Lower lobe of right lung (tissue), 2 donors: ENCODE measurements at places on chromosomes 12 and 14.

DNA sequence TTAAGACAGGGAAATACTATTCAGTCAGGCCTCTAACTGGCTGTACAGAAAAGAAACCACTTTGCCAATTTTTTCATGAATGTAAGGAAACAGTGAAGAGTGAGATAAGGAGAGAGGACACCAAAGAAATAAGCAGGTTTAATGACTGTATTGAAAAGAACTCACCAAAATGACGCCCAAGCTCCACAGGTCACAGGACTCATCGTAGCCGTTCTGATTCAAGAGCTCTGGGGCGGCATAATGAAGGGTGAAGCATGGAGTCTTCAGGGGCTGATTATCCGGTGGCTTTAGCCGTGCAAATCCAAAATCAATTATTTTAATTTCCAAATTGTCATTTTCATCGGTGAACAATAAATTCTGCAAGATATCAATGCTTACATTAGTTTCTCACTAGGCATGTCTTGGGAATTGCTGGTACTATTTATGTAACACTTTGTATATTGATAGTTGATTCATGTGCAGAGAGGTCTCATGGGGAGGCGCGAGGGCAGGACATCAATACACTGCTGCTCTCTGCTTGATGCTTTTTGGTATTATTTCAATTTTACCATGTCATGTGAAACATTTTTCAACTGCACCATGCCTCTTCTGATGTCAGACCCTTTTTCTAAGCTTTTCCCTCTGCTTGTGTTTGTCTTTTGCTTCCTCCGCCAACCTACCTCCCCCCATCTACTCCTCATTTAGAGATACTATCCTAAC lies 74.2 kb upstream of the TTC7B start:
- no peak overlapping the region for H3K4me3 ChIP-seq
- H3K27ac ChIP-seq = no peak overlapping the region
- H3K36me3 ChIP-seq = peaks cover 4% of the 10 kb centered on the region
- no peaks in the 10 kb centered on the region for H3K27me3 ChIP-seq
- DNase-seq = no peak

DNA sequence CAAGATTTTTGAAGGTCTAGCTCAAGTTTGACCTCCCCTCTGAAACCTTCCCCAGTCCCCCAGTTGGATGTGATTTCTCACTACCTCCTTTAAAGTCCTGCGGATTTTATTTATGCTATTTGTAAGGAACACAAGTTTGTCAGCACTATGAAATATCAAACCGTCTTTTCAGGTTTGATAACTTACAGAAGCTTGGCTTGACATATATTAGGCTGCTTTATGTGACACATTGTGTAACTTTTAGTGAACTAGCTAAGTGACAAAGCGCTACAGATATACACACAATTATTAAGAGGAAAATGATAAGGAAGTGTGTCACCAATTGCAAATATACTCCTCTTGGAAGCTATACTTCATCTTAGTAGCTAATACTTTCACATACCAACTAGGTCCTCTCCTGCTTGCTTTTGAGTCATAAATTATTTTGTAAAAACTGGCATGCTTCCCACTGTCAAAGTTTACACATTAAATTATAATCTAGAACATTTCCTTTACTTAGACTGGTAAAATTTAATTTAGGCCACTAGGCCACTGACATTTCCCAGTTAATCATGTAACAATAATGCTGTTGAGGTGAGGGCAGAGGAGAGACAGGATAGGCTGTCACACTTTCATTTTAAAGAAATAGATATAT lies 149.5 kb downstream of the TMTC3 start:
- no peak overlapping the region for H3K27ac ChIP-seq
- DNase-seq = no peak
- no peak overlapping the region for H3K4me3 ChIP-seq
- no peaks in the 10 kb centered on the region for H3K4me1 ChIP-seq
- no peaks in the 10 kb centered on the region for H3K27me3 ChIP-seq

GRCh38 chr14:92460916-92461579 lies 52.5 kb upstream of the RIN3 start:
- peak overlapping the region; percentile 80 for H3K27ac ChIP-seq
- peaks cover 46% of the 10 kb centered on the region for H3K4me1 ChIP-seq
- H3K4me3 ChIP-seq = peak overlapping the region; percentile 34
- no peak for DNase-seq
- H3K27me3 ChIP-seq = no peaks in the 10 kb centered on the region
- no peaks in the 10 kb centered on the region for H3K36me3 ChIP-seq

DNA sequence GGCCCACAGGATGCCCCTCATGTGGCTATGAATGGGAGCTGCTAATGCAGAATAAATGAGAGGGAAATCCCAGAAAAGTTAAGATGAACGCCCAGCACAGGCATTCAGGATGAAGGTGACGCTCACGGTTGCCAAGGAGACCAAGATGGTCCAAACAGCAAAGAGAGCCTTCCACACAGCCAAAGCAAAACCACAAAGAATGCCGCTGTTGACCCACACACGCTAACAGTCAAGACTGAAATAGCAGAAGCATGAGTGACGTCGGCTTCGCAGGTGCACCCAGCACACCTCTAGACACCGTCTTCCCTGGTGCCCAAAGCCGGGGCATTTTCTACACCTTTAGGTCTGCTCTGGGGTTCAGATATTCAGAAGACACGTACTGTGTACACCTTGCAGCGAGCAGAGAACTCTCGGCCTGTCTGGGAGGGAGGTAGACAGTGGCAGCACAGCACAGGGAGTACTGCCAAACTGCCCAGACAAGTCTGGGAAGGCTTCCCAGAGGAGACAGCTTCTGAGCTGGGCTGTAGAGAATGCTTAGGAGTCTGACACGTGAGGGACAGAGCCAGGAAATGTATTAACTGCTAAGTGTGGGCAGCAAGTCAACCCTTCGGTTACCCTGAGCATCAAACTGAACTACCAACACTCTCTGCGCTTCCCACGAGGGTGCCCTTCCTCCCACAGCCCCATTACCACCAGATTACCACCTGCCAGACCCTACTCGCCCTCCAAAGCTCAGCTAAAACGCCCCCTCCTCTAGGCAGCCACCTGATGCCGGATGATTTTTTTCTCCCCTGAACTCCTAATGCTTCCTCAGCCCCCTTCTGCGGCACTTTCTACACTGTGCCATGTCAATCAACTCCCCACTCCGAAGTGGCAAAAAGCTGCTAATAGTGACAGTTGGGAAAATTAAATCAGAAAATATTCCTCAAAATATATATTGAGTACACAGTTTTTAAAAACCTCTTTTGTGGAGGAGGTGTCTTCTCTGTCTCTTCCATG lies 50.1 kb downstream of the CCDC88C start:
- DNase-seq = peak; percentile 86
- H3K27ac ChIP-seq = peak overlapping the region; percentile 81
- H3K27me3 ChIP-seq = no peaks in the 10 kb centered on the region

DNA sequence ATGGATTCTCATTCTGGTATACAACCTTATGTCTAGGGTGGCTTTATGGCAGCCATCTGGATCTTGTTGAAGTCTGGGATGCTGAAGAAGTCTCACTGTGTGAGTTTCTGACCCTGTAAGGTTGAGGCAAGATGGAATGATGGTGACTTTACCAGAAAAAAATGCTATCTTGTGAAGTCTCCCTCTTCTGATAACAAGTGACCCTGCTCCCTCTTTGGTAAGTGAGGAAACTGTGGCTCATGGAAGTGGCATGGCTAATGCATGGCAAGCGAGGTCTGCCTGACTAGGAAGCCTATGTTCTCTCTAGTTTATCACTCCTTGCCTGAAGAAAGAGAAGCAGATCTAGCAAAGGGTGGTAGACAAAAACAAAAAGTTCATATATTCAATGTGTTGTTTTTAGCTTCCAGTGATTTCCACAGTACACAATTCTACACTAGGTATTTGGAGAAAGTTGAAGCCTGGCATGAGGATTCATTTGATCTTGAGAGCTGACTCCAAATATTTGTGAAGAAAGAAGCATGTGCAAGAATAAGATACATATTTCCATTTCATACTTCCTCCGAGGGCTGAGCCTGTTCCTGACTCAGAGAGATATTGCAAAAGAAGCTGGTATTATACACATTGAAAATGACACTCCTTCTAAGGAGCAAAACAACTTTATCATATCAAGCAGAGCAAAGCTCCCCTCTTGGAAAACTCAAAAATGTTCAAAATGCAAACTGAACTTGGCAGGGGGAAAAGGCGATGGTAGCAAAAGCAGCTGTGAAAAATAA lies 63.6 kb downstream of the HELB start:
- H3K36me3 ChIP-seq = no peaks in the 10 kb centered on the region
- no peak overlapping the region for H3K4me3 ChIP-seq
- no peak overlapping the region for H3K27ac ChIP-seq

DNA sequence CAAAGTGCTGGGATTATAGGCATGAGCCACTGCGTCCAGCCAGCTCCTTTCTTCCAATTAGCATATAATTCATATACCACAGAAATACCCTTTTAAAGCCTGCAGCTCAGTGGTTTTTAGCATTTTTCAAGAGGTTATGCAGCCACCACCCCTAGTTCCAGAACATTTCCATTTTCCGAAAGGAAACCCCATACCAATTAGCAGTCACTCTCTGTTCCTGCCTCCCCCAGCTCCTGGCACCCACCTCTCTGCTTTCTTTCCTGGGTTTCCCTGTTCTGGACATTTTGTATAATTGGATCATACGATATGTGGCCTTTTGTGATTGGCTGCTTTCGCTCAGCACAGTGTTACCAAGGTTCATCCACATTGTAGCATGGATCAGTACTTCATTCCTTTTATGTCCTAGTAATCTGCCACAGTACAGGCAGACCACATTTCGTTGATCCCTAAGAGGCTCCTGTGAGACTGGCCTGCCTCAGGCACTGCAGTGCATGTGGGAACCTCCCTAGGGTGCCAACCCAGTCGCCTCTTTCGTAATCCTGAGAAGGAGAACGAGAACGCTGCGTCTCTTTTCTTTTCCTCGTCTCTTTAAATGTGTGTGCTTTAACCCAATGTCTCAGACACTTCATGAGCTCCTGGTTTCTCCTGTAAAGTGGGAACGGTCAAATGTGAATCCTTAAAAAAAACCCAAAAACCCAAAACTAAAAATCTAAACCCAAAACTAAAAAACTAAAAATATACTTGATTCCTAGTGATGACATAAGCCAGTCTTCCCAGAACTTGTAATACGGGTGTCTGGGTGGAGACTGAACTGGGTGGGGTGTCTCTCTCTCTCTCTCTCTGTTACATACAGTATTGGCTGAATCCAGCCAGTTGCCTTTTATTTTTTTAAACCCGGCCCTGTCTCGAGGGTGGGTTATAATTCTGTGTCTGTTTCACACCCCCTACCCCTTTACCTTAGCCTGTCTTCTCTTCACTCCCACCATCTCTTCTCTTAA lies 14.7 kb downstream of the AACS start:
- H3K27me3 ChIP-seq = no peaks in the 10 kb centered on the region
- no peaks in the 10 kb centered on the region for H3K4me1 ChIP-seq
- H3K4me3 ChIP-seq = no peak overlapping the region
- H3K36me3 ChIP-seq = peaks cover 27% of the 10 kb centered on the region
- peak; percentile 68 for DNase-seq

DNA sequence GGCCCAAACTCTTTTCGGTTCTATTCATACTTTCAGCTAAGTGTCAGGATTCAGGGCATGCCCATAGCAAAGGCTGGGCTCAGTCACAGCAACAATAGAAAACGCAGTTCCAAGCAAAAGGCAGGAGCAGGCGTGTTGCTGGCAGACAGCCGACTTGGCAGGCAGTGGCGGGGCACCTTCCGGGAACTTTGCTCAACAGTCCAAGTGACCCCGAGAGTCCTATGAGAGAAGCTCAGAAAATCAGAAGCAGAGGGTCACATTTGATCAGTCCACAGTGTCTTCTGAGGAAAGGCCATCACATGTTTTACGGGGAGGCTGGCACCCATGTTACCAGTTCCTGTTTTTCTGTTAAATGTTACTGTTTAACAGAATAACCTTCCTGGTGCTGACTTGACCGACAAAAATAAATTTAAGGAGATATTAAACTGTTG lies 115.0 kb downstream of the DACT1 start:
- H3K27me3 ChIP-seq = no peaks in the 10 kb centered on the region
- DNase-seq = peak; percentile 88
- H3K27ac ChIP-seq = peak overlapping the region; percentile 71
- H3K4me3 ChIP-seq = no peak overlapping the region
- no peaks in the 10 kb centered on the region for H3K36me3 ChIP-seq
- H3K4me1 ChIP-seq = peaks cover 50% of the 10 kb centered on the region

DNA sequence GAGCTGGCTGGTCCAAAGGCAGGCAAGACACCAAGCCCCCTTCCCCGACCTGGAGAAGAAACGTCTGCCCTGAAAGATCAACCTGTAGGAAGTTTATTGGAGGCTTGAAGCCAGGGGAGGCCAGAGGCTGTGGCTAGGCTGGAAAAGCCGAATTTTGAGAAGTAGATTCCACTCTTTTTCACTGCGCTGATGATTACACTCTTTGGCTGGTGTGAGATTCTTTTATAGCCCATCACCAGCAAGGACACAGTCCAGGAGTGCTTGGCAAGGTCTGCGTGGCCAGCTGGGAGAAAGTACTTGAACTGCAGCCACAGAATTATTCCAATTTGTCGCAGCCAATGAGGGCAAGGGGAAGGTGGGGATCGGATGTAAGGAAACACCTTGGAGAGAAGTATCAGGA lies 45.0 kb downstream of the SYNE3 start:
- H3K4me3 ChIP-seq = no peak overlapping the region
- no peak overlapping the region for H3K27ac ChIP-seq
- peaks cover 52% of the 10 kb centered on the region for H3K36me3 ChIP-seq
- DNase-seq = no peak
- H3K27me3 ChIP-seq = no peaks in the 10 kb centered on the region
- H3K4me1 ChIP-seq = peaks cover 12% of the 10 kb centered on the region

DNA sequence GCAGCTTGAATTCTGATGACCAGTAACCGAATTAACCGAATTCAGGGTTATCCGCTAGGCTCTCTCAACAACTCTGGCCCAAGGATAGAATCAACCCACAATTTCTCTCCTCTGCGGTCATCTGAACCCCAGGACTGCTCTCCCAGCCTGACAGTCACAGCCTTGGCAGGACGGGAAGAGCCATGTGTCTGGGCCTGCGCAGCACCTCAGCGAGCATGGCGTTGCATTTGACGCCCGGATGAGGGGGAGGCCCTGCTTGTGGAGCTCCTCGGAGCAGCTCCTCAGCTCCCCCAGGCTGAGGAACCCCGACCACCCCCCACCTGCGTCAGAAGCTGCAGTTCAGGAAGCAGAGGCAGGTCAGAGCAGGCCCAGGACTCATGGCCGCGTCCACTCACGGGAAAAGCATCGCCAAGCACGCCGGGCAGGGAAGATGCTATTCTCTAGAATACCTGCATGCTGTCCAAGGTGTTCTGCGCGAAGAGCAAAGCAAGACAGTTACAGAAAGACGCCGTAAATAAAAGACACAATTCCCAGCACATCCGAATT lies 131.1 kb downstream of the PIWIL1 start:
- H3K36me3 ChIP-seq = no peaks in the 10 kb centered on the region
- H3K4me3 ChIP-seq = no peak overlapping the region
- H3K27ac ChIP-seq = no peak overlapping the region

- H3K27ac ChIP-seq = no peak overlapping the region
- H3K4me3 ChIP-seq = no peak overlapping the region
- H3K36me3 ChIP-seq = no peaks in the 10 kb centered on the region
- peaks cover 15% of the 10 kb centered on the region for H3K4me1 ChIP-seq
- no peak for DNase-seq
- no peaks in the 10 kb centered on the region for H3K27me3 ChIP-seq
Measured at GRCh38 chr12:14611640-14612203, 44.0 kb upstream of the PLBD1 start.
